ENCODE measurements at places on chromosomes 4 and X. TPM values are rescaled to one million over a fixed set of nuclear protein-coding genes. Genes with fewer than 3 reads are reported as not detected.

CWH43 gene
- not detected for total RNA-seq

FAAH2 gene
- 0.07 TPM for total RNA-seq

CSN1S1 gene
- total RNA-seq, result not detected

CT55 gene
- not detected for total RNA-seq

GAB3 gene
- total RNA-seq, result 2.7 TPM

PWWP3B gene
- total RNA-seq, result 0.13 TPM

CLCN4 gene
- 5.1 TPM for total RNA-seq

ZFYVE28 gene
- total RNA-seq, result 22.5 TPM

GASK1B gene
- total RNA-seq, result 96.7 TPM

PRSS12 gene
- 16.6 TPM for total RNA-seq

RRH gene
- not detected for total RNA-seq

MMRN1 gene
- 1.4 TPM for total RNA-seq

SPINK2 gene
- total RNA-seq, result not detected

SULT1E1 gene
- 10.7 TPM for total RNA-seq

DTHD1 gene
- total RNA-seq, result not detected

AKAP4 gene
- total RNA-seq, result not detected

SPATA18 gene
- total RNA-seq, result 32.6 TPM

ZNF157 gene
- 0.03 TPM for total RNA-seq

UGT2B17 gene
- not detected for total RNA-seq

PDLIM3 gene
- 62.4 TPM for total RNA-seq

ZCCHC18 gene
- total RNA-seq, result 0.52 TPM

STOX2 gene
- 1.1 TPM for total RNA-seq

CTSO gene
- total RNA-seq, result 25.8 TPM

MAGEB16 gene
- total RNA-seq, result not detected
